ENCODE measurements at places on chromosomes 3 and 15.

DNA sequence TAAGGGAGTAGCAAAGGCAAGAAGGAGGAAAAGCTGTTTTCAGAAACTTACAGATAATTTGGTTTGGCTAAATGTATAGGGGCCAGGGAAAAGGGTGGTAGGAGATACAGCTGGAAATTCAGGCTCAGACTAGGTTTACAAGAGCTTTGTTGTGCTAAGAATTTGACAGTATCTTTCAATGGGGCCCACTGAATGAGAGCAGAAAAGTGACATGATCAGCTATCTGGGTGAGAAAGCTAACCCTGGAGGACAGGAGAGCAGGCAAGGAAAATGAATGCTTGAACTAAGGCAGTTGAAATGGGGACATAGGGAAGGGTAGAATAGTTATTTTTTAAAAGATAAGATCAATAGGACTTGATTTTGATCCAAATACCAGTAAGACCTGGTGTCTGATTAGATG lies 2.8 kb upstream of the EIF4G1 start:
- no peak for DNase-seq

GRCh38 chr15:76451540-76451939 lies 115.0 kb downstream of the ISL2 start:
- DNase-seq = no peak

GRCh38 chr3:18751514-18751913 lies 326.4 kb upstream of the SATB1 start:
- no peak for DNase-seq

DNA sequence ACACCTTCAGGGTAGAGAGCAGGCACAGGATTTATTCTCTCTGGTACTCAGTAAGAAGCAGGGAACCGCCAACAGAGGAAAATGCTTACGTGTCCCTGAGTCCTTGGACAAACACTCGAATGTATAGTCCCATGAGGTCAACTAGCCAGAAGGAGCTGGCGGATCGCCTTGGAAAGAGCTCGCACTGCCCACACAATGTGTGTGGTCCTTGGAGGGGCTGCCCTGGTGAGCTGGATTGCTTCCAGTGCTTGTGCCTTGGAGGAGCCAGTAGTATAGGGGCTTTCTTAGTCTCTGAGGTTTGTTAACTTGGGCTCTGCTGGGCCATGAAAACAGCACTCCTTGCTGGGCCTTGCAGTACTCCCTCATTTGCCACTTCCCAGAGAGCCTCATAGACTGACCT lies 40.7 kb upstream of the VILL start:
- DNase-seq = no peak

GRCh38 chr3:170864525-170865208 lies 5.3 kb downstream of the RPL22L1 start:
- no peak for DNase-seq

GRCh38 chr3:68210635-68211034 lies 556.2 kb upstream of the SUCLG2 start:
- DNase-seq = no peak

DNA sequence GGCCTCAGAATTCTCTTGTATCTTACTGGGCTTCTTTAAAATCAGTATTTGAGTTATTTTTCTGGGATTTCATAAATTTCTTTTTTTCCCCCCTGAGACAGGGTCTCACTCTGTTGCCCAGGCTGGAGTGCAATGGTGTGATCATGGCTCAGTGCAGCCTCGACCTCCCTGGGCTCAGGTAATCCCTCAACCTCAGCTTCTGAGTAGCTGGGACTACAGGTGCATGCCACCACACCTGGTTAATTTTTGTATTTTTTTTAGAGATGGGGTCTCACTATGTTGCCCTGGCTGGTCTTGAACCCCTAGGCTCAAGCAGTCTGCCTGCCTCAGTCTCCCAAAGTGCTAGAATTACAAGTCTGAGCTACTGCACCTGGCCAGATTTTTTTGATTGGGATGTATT lies 43.5 kb downstream of the NCK1 start:
- DNase-seq = no peak

DNA sequence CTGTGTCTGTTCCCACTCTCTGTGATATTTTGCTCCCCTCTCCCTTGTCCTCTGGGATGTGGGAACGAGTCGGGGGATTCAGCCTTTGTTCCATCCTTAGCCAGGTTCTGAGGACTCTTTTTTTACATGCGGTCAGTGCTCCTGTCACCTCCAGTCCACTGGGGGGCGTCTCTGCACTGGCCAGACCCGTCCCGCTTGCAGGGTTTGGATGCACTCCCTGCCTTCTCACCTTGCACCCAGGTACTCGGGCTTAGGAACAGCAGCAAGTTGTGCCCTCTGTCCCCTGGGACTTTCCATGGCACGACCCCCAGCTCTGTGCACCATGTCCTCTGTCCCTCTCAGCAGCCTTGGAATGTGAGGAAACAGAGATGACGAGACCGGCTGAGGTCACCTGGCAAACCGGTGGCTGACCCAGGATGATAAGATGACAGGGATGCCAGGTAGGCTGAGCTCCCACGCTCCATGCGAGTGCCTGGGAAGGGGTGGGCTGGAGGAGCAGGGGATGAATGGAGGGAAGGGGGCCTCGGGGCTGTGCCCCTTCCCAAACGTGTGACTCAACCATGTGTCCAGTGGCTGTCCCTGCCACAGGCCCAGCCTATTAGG lies 27.3 kb upstream of the FGD5 start:
- peak; percentile 40 for DNase-seq

- DNase-seq = no peak
Measured at GRCh38 chr3:72887705-72888545, at the start of gene GXYLT2. Gene GXYLT2 (plus strand): TSS chr3:72888046. CDS start chr3:72888234, 188 bp downstream.

- no peak for DNase-seq
Measured at GRCh38 chr15:101657171-101657570, 5.0 kb upstream of the TM2D3 start.

DNA sequence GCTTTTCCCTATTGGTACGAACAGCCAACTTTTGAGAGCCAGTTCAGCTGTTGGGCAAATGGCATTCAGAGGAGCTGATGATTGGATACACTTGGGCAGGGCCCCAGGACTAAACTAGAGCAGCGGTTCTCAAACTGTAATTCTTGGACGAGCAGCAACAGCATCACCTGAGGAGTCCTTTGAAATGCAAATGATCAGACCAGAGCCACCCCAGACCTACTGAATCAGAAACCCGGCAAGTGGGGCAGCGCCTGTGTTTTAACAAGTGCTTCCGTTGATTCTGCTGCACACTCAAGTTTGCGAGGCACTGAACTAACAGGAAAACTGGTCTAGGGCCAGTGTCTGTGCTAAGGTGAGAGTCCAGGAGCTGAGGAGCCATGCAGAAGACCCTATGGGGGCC lies 239.7 kb downstream of the UACA start:
- no peak for DNase-seq

GRCh38 chr15:39756806-39757522 lies 25.7 kb downstream of the FSIP1 start:
- DNase-seq = no peak

DNA sequence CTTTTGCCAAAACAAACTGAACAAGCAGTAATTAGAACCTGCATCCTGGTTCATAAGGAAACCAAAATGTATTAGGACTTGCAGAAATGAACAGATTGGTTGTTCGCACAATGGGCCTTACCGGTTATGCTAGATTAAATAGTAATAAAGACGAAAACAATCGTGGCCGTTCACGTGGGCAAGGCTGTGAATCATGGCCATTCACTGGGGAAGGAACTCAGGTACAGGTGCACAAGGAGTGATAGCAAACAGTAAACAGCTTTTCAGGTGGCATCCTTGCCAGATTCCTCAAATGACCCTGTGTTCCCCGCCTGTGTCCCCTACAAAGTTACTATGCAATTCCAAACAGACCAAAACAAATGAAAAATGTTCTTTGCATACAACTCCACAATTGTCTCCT lies 8.2 kb downstream of the LRIG1 start:
- no peak for DNase-seq

GRCh38 chr3:147890114-147890513 lies 480.9 kb downstream of the ZIC1 start:
- DNase-seq = no peak

DNA sequence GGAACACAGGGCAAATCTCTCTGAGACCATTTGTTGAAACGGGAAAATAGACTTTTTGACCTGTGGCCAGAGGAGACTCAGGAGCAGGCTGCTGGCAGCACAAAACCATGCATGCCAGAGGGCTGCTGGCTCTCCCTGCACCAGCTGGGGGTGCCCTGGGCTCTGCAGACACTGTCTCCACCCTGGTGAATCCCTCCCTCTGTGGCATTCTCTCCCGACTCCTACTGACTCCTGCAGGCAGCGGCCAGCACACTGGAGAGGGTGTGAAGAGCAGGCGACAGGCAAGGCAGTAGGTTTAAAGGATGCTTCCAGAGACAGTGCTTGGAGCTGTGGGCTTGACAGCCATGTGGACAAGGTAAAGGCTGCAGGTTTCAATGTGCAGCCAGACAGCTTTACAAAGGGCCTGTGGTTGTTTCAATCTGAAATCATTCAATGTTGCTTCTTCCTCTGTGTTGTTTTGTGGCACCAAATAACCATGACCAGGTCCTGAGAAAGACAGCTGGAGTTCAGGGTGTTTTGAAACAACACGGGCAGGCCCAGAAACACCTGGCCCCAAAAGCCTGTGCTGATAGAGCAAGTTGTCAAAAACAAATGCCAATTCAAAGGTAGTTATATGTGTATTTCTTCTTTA lies 431.0 kb upstream of the ATP10A start:
- DNase-seq = no peak

DNA sequence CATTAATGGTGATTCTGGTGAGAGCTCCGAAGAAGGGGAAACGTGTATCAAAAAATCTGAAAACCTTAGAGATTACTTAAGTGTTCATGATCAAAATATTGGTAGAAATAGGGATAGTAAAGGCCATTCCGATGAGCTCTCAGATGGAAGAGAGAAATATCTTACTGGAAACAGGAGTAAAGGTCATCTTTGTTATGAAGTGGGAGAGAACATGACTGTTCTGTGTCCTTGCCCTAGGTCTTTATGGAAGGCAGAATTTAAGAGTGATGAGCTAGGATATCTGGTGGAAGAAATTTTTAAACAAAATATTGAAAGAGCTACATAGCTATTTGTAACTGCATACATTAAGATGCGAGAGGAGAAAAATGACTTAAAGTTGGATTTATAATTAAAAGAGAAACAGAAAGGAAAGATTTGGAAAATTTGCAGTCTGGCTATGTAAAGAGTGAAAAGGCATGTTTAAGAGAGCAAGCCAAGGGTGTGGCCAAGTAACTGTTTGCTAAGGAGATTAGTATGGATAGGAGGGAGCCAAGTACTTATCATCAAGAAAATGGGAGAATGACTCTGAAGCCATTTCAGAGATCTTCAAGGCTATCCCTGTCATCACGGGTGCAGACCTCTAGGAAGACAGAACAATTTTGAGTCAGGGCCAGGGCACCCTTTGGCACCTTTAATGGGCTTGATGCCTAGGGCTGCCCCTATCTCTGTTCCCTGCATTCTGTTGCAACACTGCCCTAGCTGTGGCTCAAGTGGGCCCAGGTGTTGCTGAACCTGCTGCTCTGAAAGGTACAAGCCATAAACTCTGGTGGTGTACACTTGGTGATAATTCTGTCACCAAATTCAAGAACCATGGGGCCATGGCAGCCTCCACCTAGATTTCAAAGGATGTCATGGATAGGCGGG lies 27.3 kb downstream of the SLMAP start:
- DNase-seq = no peak

GRCh38 chr15:80182611-80183261 lies 29.9 kb downstream of the FAH start:
- DNase-seq = no peak

GRCh38 chr15:33425142-33425541 lies 114.4 kb downstream of the RYR3 start:
- DNase-seq = no peak

DNA sequence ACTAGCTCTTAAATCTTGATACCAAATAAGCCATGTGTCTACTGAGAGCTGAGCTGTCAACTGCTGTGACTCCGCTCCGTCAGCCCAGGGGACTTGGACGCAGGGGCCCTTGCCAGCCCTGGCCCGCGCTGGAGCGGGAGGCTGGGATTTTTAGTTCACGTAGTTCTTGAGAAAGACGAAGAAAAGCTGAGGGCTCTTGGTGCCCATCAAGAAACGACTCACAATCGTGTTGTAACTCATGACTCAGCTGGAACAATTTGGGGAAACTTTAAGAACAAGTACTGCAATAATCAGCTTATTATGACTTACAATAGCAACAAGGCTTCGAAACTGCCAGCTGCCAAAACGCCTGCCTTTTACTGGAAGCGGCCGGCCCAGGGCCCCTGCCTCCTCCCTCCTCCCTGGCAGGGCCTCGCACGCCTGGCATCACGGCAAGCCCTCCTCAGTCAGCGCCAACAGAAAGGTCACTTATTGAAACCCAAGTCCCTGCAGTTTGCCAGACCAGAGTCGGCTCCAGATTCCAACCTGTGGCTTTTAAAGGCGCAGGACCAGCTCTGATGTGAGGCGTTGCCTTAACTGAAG lies 60.3 kb downstream of the RGMA start:
- no peak for DNase-seq

DNA sequence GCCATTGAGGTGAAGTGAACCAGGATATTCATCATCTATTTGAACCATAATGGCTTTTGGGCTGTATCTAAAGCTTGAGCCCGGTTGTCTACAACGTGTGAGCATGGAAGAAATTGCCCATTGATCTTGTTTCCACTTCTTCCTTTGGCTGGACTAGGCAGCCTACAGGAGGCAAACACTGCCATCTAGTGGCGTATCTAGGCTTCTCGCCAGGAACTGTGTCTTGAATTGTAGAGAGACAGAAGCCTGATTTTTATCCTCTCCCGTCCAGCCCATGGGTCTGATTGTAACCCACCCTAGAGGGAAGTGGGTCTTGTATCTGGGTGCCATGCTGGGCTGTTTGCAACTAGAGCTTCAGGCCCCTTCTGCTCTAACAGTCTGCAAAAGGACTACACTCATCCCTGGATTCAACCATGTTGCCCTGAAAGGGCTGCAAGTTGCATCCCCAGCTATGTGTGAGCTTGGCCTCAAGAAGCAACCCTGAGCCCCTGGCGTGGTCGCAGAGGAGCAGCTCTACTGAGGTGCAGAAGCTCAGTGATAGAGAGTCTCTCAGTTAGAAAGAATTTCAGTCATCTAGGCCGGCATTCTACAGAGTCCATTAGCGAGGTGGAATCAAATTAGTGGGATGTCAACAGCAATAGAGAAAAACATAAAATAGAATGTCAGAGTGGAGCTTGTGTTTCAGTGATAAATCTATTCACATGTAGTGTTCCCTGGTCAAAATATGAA lies 170.2 kb upstream of the UMPS start:
- DNase-seq = peak; percentile 10

DNA sequence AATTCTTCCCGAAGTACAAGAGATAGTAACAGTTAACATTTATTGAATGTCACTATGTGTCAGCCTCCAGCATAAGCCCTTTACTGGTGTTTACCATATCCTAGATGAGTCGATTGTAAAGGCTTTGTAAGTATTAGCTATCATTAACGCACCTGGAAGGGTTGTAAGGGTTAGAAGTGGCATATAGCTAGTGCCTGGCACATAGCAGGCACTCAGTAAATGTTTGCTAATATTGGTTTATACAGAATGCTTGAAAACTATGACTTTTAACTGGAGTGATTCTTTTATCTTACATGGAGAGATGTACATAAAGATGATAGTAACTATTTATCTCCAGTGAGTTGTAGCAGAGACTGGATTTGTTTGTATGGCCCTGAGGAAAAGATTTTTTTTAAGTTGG lies 46.3 kb upstream of the ATP11B start:
- no peak for DNase-seq

GRCh38 chr15:69652751-69653305 lies 200.2 kb downstream of the RPLP1 start:
- no peak for DNase-seq

GRCh38 chr3:170599091-170599490 lies 13.2 kb upstream of the SLC7A14 start:
- no peak for DNase-seq

Measured in CD8-positive, alpha-beta memory T cell (primary cell).